Neural crest cell (in vitro differentiated cells): ENCODE measurements at places on chromosomes 5 and 9.
A peak's percentile ranks its signal among the peaks of the same experiment; 100 is the strongest.

DNA sequence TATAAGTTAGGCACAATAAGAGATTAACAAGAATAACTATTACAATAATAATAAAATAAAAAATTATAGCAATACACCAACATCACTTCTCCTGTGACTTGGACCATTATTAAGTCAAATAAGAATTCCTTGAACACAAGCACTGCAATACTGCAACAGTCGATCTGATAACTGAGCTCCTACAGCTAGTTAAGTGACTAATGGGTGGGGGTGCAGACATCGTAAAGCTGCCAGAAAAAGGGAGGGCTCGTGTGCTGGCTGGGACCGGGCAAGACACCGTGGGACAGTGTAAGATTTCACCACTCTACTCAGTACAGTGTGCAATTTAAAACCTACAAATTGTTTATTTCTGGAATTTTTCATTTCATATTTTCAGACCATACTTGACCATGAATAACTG is 78.8 kb downstream of the SNX24 start:
- no peak for DNase-seq

GRCh38 chr5:61701877-61702602 is 370.0 kb downstream of the ZSWIM6 start:
- no peak for DNase-seq

DNA sequence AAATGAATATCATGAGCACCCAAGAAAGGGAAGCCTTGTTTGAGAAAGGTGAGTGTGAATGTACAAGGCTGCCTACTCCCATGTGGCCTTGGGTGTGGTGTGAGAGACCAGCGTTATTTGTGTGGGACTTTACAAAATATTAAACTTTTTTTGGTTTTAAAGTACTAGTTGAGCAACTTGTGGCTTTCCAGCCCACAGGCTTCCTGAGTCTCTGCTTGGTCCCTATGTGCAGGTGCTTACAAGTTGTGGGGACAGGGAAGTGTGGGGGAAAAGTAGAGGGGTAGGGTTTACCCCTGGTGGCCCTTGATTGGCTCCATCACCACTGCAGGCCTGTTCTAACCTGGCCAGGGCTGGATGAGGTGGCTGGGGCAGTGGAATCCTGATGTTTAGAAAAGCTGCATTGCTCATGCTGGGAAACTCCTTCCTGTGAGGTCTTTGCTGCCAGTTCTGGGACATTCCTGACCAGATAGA is 19.7 kb downstream of the PTTG1 start:
- DNase-seq = no peak

DNA sequence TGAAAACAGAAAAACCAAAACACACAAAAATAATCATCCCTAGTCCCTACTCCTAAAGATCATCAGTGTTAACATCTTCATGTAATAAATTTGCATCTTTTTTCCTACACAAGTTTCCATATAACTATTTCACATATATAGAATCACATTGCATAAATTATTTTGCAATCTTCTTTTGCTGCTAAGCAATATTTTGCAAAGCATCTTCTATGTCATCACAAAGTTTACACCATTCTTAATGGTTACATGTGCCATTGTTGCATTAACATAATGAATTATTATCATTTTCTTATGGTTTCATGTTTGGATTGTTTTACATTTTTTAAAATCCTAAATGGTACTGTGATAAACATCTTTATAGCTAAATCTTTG is 17.8 kb downstream of the SH3TC2 start:
- no peak for DNase-seq

- DNase-seq = no peak
Measured at GRCh38 chr9:22159586-22159985, 150.5 kb upstream of the CDKN2B start.

DNA sequence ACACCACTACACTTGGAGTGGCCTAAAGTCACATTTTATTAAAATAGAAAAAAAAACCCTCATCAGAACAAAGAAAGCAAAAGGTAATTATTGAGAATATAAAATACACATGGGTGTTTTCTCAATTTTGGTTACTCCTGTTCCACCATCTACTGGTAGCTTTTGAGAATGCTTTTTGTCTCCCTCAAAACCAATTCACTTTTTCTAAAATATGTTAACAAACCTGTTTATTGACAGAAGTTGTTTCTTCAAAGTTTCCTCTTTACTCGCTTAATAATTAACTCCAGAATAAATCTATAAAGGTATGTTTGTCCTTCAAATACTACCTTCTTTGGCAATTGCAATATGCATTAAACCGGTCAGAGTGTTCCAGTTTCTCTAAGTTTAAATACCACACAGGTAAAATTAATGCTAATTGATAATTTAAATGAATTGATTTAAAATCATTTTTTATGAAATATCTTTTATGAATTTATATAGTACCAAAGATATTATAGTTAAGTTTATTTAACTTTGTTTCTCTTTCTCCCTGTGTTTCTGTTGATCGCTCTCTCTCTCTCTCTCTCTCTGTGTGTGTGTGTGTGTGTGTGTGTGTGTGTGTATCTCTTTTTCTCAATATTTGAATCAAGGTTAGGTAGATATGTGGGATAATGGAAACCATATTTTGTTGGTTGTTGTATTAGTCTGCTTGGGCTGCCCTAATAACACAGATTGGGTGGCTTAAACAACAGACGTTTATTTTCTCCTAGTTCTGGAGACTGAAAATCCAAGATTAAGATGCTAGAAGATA is 487.4 kb downstream of the PRDM9 start:
- no peak for DNase-seq

DNA sequence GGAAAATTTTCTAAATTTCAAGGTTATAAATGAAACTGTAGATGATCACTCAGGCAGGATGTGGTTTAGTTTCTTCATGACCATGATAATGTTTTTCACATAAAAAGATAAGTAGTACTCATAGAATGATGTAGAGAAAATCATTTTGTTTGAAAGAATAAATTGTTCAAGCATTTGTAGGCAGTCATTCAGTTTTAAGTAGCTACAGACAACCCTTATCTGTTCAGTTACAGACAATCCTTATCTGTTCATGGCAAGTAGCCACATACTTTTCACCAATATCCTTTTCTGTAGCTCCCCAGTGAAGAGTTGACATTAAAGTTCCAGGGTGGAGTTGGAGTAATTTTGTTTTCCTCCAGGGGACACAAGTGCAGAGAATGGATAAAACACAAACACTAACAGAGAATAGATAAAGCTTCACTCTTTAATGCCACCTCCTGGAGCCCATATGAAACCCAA is 278.1 kb upstream of the TNC start:
- DNase-seq = no peak

- no peak for DNase-seq
Measured at GRCh38 chr5:65102976-65103711, 334.4 kb downstream of the CWC27 start.

DNA sequence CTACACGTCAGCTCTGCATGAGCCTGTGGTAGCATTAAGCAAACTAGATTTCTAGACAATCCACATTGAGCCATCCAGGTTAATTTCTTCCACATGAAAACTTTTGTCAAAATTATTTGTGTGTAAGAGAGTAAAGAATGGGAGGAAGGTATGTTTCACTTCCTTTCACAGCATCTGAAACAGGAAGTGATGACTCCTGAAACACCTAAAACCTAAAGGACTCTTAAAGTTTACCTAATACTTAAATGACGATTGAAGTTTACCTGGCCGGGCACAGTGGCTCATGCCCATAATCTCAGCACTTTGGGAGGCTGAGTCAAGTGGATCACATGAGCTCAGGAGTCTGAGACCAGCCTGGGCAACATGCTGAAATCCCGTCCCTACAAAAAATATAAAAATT is 223.8 kb downstream of the CEMIP2 start:
- no peak for DNase-seq

- no peak for DNase-seq
Measured at GRCh38 chr5:120252839-120253238, 211.3 kb upstream of the PRR16 start.

DNA sequence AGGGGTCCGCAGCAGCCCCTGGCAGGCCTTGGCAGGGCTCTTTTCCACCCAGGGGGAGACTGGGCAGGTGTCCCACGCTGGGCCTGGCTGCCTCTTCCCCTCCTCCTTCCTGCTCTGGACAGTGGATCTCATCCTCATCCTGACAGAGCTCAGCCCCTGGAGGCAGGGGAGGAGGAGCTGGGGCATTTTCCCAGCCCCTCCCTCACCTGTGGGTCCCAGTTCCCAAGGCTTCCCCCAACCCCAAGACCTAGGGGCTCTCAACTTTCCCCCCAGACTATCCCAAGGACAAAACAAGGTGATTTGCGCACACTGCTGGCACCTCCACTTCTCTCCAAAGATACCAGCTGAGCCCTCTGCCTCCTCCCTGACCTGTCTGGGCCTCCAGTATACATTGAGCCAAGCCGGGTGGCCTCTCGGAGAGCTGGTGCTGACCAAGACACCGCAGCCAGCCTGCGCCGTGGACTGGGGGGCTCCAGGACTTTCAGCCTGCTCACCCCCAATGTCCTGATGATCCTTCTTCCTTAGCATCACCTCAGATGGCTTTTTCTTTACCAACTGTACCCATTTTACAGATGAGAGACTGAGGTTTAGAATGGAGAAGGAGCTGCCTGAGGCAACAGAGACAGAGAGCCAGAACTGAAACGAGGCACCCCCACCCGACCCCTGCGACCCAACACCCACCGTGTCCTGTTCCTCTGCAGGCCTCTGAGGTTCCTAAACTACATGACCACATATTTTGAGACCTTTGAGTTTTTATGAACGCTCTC is 126.6 kb downstream of the BARX1 start:
- DNase-seq = no peak

DNA sequence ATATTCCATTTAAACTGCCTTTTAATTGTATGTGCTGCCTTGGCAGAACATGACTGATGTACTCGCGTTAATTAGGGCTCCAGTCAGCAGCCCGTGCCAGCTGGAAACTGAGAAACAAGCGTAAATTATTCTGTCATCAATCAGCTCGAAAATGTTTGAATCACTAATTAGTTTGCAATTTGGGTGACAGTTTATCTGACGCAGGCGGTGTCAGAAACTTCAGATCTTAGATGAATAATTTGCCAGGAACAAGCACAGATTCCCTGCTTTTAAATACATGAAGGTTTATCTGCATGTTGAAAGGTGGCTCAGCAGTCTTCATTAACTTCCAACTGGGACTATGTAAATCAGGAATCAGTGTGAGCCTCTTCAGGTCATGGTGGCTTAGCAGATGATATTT is 176.0 kb upstream of the TLE4 start:
- DNase-seq = no peak

DNA sequence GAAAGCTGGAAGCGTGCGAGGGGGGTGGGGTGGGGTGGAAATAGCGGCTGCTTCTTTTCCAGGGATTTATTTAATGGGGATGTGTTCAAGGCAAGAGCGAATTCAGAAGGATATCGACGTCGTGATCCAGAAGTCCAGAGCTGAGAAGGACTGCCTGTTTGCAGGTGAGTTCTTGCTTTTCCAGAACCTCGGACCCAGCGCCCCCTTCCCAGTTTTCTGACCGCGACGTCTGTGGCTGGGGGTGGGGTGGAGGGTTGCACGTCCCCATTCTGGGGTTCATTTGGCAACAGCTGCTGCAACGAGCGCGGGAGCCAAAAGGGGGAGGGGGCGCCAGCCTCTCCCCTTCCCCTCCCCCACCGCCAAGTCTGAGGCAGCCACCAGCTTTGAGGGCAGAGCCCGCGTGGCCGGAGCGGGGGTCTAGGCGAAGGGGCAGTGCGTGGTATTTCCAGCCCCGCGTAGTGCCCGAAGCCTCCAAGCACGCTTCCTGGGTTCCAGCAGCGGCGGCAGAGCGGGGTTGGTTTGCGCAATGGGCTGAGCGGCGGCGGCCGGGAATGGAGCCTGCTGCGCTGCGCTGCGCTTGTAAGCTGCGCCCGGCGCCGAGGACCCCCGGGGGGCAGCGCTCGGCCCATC is 701 bp downstream of the PARP8 start:
- DNase-seq = peak; percentile 57

DNA sequence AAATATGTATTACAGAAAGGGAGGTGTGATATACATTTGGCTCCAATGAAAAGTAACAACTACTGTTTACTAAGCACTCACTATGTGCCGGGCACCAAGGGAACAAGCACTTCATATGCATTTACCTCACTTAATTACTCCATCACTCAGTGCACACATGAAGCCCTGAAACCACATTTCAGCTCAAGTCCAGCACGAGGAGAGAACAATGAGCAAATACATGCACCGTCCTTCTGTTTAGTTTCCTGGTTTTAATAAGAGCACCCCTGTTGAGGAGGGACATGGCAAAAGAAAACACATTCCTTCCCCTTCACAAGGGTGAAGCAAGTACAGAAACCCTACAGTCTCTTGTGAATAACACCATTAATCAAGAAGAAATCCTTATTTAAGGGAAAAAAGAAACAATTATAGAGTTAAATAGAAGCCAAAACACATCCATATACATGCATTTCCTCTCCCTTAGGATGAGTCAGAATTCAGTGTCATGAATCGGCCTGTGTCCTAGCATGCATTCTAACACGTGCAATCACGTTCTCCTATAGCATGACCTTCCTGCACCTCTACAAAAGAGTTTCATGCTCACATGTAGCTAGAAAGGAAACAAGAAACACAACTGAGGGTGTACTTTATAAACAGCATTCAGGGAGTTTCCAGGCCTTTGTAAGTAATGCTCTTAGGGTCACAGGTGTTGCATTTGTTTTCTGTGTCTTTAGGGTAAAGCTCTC is 411.6 kb downstream of the BNC2 start:
- no peak for DNase-seq

- no peak for DNase-seq
Measured at GRCh38 chr9:121240472-121241135, 27.4 kb upstream of the GSN start.

DNA sequence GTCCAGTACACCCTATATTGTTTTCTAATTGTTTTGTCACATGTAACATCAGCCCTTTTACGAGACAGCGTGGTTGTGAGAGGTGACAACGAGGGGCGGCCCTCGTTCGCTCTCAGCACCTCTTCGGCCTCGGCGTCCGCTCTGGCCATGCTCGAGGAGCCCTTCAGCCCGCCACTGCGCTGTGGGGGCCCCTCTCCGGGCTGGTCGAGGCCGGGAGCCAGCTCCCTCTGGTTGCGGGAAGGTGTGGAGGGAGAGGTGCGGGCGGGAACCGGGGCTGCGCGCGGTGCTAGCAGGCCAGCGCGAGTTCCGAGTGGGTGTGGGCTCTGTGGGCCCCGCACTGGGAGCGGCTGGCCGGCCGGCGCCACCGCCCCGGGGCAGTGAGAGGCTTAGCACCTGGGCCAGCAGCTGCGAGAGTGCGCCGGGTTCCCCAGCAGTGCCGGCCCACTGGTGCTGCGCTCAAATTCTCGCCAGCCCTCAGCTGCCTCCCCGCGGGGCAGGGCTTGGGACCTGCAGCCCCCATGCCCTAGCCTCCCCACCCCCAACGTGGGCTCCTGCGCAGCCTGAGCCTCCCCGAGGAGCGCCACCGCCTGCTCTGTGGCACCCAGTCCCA is 145.0 kb downstream of the PSAT1 start:
- no peak for DNase-seq

DNA sequence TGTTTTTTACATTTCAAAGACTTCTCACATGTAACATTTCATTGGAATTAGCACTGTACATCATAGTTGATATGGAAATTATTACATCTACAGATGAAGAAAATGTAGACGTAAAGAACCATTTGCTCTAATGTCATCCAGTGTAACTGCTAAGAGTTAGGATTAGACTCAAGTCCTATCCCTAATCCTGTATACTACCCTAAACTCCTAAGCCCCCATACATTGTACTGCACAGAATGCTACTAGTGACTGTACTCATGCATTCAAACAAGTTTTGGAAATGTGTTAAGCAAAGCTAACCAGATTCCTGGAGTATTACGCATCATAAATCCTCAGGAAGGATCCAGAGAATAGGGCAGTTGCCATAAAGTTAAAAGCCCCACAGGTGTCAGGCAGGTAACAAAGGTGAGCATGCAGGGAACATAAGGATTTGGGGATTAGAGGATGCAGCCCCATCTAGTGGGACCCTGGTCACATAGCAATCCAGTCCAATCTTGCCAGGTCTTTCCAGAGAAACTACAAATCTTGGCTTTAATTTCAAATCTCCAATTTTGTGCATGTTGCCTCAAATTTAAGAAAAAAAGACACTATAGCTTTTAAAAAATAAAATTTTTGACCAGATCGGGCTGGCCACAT is 32.0 kb downstream of the HAVCR1 start:
- DNase-seq = no peak
